ENCODE measurements at places on chromosomes 2 and 18.

GRCh38 chr2:223815884-223816570 lies 21.4 kb downstream of the AP1S3 start:
- DNase-seq = no peak

- DNase-seq = no peak
Observed at GRCh38 chr2:2751715-2752315, 420.7 kb upstream of the MYT1L start.

- DNase-seq = no peak
Observed at GRCh38 chr2:113757138-113757657, 756 bp upstream of the SLC35F5 start.

GRCh38 chr2:2867397-2867979 lies 510.1 kb downstream of the EIPR1 start:
- DNase-seq = no peak

DNA sequence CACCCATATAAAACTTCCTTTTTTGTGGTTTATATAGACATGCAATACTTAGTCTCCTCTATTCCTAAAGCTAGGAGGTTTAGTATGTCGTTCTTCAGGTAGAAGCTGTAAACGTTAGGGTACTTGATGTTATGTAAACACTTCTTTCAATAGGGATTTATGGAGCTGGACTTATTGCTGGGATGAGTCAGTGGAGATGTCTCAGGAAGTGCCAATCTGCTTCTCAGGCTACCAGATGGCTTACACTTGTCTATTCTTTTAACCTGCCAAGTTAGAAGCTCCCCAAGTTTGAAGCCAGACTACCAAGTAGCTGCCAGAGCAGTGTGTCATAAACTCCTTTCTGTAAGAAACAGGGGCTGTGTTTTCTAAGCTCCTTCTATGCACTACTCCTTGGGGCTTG lies 756.5 kb upstream of the LRRTM1 start:
- DNase-seq = no peak

GRCh38 chr2:176814274-176814673 lies 398.3 kb upstream of the HNRNPA3 start:
- no peak for DNase-seq

GRCh38 chr2:55883357-55883756 lies 40.2 kb downstream of the EFEMP1 start:
- peak; percentile 32 for DNase-seq

DNA sequence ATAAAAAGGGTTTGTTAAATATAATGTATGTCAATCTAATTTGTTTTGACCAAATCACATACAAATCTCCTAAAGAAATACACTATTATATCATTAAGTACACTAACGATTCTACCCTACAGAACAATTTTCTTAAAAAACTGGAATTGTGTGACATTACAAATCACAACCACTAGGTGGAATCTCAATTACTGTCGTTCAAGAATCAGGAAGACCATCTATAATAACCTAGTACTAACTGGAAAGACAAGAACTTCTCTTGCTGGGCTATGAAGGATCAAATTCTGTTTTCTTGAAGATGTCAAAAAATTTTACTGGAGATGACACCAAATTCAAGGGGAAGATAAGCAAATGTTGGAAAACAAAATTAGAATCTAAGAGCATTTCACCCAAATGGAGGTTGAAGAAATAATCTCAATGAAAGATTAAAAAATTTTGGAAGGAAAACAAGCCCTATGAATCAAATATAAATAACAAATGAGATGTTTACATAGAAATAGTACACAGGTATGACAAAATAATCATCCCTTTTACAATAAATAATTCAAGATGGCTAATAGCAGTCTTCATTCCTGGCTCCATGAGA lies 110.9 kb downstream of the STK39 start:
- DNase-seq = peak; percentile 60

GRCh38 chr2:22499082-22499839 lies 885.7 kb upstream of the KLHL29 start:
- no peak for DNase-seq

- DNase-seq = peak; percentile 89
Observed at GRCh38 chr2:231104115-231104713, 20.6 kb downstream of the HTR2B start.

GRCh38 chr2:134410006-134410405 lies 156.1 kb downstream of the MGAT5 start:
- DNase-seq = no peak

DNA sequence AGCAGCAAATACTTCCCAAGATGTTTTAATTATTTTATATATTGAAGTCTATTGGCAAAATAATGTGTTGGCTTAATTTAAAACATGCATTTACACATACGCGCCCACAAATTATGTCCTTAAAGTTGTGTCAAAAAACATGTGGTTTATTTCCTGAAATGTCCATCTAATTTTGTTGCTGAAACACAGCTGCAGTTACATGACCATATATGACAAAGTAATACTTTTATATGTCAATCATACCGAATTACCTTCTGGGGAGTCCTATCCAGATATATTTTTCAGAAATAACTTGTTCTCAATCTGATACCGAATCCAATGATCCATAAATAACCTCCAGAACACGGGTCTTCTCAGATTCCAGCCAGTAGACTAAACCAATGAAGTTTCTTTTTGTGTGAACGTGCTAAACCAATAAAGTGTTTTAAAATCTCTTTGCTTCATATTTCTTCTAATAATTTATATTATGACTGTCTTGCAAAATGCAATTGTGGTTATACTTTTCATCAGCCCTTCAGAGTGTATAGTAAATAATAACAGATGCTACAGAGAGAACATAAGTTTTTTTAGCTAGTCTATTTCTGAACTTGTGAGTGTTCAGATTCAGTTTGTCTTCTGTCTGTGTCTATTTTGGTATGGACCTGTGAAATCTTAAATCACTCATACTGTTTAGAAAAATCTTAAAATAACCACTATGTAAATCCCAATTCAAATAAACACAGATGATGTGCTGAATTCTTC lies 2.4 kb downstream of the SCG2 start:
- peak; percentile 61 for DNase-seq

- no peak for DNase-seq
Observed at GRCh38 chr2:5433855-5434254, 258.3 kb upstream of the SOX11 start.

DNA sequence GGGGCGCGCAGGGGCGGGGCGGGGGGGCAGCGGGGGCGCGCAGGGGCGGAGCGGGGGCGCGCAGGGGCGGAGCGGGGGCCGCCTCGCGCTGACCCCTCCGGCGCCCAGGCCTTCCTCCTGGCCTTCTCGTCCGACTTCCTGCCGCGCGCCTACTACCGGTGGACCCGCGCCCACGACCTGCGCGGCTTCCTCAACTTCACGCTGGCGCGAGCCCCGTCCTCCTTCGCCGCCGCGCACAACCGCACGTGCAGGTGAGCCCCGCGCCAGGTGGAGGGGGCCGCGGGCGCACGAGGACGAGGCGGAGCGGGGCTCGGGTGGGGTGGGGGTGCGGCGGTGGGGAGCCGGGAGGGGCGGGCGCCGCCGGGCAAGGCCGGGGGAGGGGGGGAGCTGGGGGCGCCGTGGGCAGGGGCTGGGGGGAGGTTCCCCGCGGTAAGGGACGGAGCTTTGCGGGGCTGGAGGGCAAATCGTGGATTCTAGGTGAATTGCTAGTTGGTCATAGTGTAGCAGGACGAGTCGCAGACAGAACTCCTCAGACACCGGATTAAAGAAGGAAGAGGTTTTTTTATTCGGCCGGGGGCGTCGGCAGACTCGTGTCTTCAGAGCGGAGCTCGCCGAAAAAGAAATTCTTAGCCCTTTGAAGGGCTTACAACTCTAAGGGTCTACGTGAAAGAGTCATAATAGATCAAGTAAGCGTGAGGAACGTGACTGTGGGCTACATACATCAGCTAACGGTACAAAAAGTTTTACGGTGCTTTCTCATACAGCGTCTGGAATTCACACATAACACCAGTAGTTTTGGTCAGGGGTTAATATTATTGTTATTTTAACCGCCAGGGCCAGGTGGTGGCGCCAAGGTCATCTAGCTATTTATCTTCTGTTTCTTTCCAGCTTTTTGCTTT lies 29.9 kb downstream of the ANO7 start:
- peak; percentile 71 for DNase-seq

DNA sequence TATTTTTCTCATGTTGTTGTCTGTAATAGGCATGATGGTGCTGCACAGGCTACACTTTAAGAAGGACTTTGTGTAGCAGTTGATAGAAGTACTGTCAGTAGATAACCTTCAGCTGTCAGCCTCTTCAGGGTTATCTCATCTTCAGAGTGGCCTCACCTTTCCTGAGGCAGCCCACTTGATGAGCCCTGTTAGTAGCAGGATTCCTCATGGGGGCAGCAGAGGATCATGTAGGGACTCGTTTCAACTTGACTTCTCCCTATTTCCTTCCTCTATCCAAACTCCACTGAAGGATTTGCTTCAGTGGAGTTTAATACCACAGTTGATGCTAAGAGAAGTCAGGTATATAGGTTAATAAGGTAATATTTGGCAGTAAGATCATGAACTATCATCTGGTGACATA lies 530.3 kb upstream of the FSIP2 start:
- DNase-seq = peak; percentile 46

- peak; percentile 52 for DNase-seq
Observed at GRCh38 chr18:48330016-48330991, 78.9 kb downstream of the ZBTB7C start.

DNA sequence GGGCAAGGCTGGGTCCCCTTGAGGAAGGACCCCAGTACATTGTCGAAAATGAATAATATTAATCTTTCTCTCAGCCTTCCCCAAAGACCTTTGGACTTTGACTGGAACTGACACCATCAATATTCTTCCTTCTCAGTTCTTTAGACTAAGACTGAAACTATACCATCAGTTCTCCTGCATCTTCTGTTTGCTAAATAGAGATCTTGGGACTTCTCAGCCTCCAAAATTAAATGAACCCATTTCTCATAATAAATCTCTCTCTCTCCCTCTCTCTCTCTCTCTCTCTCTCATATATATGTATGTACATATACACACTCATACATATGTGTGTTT lies 39.7 kb upstream of the VRK2 start:
- no peak for DNase-seq

GRCh38 chr2:175403599-175404221 lies 222.2 kb upstream of the ATP5MC3 start:
- DNase-seq = no peak

DNA sequence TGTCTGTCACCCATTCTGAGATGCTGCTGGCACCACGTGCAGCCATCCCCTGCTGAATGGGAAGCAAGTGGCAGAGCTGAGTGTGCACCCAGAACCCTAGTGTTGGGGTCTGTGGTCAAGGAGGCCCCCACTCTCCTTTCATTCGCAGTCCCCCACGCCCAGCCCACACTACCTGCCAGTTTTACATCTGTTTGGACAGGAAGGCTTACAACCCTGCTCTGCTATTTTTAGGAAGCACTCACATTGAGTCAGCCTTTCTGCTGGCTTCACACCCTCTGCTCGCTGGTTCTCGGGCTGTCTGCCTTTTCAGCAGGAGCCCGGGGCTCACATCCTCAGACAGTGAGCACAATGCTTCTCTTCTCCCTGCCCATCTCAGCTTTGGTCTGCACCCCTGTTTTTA lies 10.7 kb upstream of the ADCY3 start:
- no peak for DNase-seq

DNA sequence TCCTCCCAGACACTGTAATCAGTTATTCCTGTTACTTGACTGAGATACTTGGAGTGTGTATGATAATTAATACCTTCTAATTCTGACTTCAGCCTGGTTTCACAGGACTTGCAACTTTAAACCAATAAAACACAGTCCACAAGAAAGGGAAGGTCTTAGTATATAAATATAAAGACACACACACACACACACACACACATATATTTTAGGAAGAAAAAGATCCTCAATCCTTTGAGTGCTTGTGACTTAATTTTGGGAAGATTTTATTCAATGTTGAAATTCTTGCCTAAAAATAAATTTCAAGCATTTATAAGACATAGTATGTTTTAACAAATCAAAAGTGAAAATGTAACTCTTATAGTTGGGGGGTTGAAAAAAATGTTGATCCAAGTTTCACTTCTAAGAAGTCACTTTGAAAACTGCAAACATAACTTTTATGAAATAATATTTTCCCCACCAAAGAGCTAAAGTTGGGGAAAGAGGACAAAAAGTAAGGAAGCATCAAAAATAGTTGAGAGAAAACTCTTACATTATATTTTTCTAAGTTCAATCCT lies 824 bp upstream of the VPS54 start:
- no peak for DNase-seq

DNA sequence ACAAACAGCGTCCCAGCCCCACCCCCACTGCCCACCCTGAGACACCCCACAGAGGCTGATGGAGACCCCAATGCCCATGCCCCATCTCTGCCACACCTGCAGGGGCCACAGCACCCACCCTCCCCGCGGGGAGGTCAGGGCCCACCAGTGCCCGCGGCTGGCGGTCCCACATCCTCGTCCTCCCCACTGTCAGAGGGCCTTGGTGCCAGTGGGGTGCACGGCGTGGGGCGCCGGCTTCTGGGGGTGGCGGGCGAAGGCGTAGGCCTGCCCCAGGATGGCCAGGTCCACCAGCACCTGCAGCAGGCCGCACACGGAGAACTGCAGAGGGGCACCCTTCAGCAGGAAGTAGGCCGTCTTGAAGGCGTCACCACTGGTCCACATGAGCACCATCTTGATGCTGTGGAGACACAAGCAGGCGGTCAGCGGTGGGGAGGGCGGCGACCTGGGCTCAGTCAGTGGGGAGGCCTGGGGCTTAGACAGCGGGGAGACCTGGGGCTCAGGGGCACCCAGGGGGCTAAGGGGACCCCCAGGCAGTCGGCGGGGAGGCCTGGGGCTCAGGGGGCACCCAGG lies 47.6 kb downstream of the SLC66A2 start:
- no peak for DNase-seq

DNA sequence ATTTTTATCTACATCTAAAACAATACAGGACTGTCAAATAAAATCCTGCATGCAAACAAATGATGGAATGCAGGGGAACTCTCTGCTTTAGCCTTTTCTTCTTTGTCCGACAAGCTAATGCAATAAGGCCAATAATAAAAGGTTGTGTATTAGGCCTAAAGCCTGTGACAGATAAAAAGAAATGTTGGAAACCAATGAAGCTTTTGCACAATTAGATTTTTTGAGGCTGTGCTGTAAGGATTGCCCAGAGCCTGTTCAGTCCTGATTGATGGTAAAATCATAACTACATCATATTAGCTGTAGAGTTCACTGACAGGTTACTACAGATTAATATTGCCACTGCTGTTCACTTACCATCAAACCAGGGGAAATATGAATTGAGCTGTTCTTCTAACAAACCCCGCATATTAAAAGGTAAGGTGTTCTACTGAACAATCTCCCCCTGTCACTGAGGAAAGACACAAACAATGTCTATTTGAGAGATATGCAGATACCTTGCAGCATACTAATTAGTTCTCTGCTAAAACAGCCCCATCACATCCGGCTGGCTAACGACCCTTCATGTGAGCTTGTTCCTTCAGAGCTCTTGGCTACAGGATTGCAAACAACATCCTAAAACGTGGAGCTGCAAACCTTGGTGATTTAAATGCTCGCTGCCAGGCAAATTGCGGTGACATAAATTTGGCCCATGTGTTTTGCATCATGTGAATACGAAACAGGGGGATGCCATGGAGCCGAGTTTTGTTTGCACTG lies 305.4 kb downstream of the MTX2 start:
- DNase-seq = no peak
